ENCODE measurements at places on chromosomes 7 and 10. TPM values are rescaled to one million over a fixed set of nuclear protein-coding genes. Genes with fewer than 3 reads are reported as not detected.
A peak's percentile ranks its signal among the peaks of the same experiment; 100 is the strongest.

DNA sequence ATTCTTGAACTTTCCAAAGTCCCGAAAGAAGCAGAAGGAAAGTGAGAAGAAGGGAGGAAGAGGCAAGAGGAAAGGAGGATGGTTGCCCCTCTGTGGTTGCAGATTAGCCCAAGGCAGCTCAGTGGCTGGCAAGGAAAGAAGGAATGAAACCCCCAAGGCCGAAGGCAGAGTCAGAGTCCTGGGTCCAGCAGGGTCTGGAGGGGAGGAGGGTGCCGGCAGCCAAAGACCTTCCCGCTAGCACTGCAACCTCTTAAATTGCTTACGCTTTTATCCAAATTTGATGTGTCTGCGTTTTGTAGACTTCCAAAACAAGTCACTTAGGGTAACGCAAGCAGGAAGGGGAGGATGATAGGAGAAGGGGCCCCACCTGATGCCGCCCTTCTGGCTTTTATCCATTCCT lies 7.4 kb upstream of the PFKP start:
- H3K4me1 ChIP-seq: no peaks in the 10 kb centered on the region
- no peaks in the 10 kb centered on the region for H3K36me3 ChIP-seq
- no peak for DNase-seq
- no peaks in the 10 kb centered on the region for H3K27me3 ChIP-seq

GRCh38 chr7:39248041-39248691 lies 270.5 kb downstream of the POU6F2 start:
- H3K4me3 ChIP-seq: no peak overlapping the region
- H3K36me3 ChIP-seq: no peaks in the 10 kb centered on the region
- DNase-seq: no peak
- no peak overlapping the region for H3K27ac ChIP-seq

DNA sequence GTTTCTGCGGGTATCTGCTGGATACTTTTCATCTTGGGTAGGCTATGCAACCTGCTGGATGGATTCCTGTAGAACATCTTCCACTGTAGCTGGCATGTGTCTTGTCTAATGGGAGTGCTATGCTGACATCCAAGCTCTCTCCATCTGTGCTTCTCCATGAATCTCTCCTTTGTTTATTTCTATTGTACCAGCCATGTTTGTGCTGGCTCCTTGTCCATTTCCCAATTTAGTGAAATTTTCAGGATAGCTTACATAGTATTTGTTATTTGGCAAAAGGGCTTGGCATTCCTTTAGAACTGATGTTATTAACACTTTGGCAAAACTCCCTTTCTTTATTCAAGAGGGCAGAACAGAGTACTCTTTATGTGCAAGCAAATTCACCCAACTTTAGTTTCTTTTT lies 198.0 kb downstream of the CSTF2T start:
- DNase-seq: no peak
- H3K27me3 ChIP-seq: no peaks in the 10 kb centered on the region
- no peak overlapping the region for H3K4me3 ChIP-seq
- H3K4me1 ChIP-seq: no peaks in the 10 kb centered on the region
- no peak overlapping the region for H3K27ac ChIP-seq

PLPP4 gene
- 0.20 TPM for total RNA-seq

- no peaks in the 10 kb centered on the region for H3K27me3 ChIP-seq
- H3K36me3 ChIP-seq: no peaks in the 10 kb centered on the region
- H3K4me3 ChIP-seq: no peak overlapping the region
- no peak overlapping the region for H3K27ac ChIP-seq
- no peaks in the 10 kb centered on the region for H3K4me1 ChIP-seq
These were observed 20.4 kb upstream of the INSYN2A start for GRCh38 chr10:127216786-127217185.

- H3K27ac ChIP-seq: no peak overlapping the region
- peaks cover 36% of the 10 kb centered on the region for H3K36me3 ChIP-seq
- no peaks in the 10 kb centered on the region for H3K27me3 ChIP-seq
- peaks cover 12% of the 10 kb centered on the region for H3K4me1 ChIP-seq
These were observed 36.6 kb downstream of the AMZ1 start for GRCh38 chr7:2724453-2725177.

DNA sequence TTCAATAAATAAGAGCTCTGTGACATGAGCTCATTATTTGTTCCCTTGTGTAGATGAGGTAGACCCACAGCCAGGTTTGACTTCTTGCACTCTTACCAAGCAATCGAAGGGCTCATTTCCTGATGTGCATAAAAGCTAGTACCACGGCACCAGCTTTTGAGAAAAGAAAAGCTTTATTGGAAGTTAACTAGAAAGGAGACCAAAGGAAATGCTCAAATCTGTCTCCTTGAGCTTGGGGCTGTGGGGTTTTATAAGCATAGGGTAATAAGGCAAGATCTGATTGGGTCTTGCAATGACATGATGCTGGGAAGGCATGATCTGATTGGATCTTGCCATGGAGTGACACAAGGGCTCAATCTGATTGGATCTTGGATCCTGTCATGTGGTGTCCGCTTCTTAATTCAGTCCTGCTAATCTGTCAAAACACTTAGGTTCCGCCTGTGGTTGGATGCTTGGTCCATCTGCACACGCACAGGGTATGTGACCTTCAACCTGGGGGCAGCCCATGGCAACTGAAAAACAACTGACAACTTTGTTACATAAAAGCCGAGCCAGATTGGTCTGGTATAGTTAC lies 47.8 kb upstream of the FRMD4A start:
- H3K27ac ChIP-seq: no peak overlapping the region
- no peaks in the 10 kb centered on the region for H3K27me3 ChIP-seq
- H3K36me3 ChIP-seq: no peaks in the 10 kb centered on the region

DNA sequence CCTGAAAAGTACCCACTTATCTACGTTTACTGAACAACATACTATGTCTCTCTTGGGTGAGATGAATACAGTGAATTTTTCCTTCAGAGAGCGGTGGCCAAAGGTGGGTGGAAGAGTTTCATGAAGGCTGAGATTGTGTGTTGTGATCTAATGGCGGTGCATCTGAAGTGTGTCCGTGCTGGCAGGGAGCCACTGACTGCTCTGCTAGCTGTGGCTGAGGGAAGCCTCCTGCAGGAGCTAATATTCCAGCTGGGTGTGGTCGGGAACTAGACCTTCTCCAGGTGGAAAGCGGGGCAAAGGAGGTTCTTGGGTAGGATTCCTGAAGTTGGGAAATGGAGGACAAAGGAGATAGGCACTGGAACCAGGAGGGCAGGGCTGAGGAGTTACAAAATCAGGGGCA lies 69.2 kb upstream of the GRB10 start:
- no peak for DNase-seq
- H3K36me3 ChIP-seq: no peaks in the 10 kb centered on the region
- H3K27me3 ChIP-seq: no peaks in the 10 kb centered on the region
- H3K4me1 ChIP-seq: no peaks in the 10 kb centered on the region

PIK3AP1 gene
- 40.1 TPM for total RNA-seq

GRCh38 chr7:37421861-37422500 lies 26.7 kb downstream of the ELMO1 start:
- no peak for DNase-seq
- no peaks in the 10 kb centered on the region for H3K27me3 ChIP-seq
- H3K4me1 ChIP-seq: peaks cover 25% of the 10 kb centered on the region
- no peaks in the 10 kb centered on the region for H3K36me3 ChIP-seq
- no peak overlapping the region for H3K4me3 ChIP-seq

GRCh38 chr10:72069751-72070526 lies 18.4 kb downstream of the SPOCK2 start:
- DNase-seq: no peak
- no peak overlapping the region for H3K27ac ChIP-seq
- H3K4me1 ChIP-seq: no peaks in the 10 kb centered on the region
- H3K36me3 ChIP-seq: peaks cover 6% of the 10 kb centered on the region

- DNase-seq: no peak
- peak within 1 kb of the TSS; percentile 85 for H3K27ac ChIP-seq
- H3K36me3 ChIP-seq: no peaks in the 10 kb centered on the region
These were observed at the start of gene GIMAP2 for GRCh38 chr7:150685219-150686029. GIMAP2 (plus strand) TSS chr7:150685706; CDS start chr7:150687060, 1,354 bp downstream.

DNA sequence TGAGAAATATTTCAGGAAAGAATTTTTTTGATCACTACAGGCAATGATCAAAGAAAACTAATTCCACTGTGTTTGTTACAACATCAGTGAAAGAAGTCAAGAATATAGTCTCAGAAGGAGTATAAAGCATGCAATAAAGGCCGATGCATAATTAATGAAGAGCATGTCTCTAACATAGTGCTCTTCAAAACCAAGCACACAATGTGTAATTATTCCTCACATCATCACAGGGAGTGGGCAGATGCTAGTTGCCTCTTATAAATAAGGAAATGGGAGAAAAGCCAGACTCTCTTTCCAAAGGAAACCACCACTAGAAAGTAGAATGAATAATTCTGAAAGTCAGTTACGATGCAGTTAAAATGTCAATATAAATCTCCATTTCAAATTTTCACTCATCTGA lies 220.1 kb downstream of the TEX36 start:
- no peak overlapping the region for H3K27ac ChIP-seq
- no peaks in the 10 kb centered on the region for H3K36me3 ChIP-seq
- no peaks in the 10 kb centered on the region for H3K27me3 ChIP-seq
- H3K4me1 ChIP-seq: no peaks in the 10 kb centered on the region

DNA sequence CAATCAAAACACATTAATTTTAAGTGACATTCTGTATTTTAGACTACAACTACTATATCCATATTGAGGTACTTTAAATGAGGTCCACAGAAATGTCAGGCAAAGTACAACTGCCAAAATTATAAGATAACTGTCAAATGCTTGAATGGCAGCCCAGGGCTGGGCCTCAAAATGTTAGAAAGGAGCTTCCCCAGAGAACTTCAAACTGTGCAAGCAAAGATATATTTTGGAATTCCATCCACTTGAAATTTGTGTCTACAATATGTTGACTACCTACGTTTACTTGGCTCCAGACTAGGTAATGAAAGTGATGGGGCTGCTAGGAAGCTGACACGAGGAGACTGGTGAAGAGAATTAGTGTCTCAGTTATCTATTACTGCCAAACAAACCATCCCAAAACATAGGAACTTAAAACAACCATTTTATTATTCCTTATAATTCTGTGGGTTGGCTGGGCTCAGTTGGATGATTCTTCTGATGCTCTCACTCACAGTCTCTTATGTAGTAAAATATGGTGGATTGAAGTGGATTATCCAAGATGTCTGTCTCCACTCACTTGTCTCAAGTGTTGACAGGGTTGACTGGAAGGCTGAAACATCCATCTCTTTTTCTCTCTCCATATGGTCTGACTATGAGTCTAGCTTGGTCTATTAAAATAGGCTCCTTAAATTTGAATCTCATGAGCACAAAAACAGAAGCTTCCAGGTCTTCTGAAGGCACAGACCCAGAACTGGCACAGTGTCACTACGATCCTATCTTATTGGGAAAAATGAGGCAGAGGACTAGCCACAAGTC lies 74.2 kb downstream of the FZD1 start:
- DNase-seq: no peak
- H3K36me3 ChIP-seq: no peaks in the 10 kb centered on the region
- H3K4me3 ChIP-seq: no peak overlapping the region
- no peaks in the 10 kb centered on the region for H3K27me3 ChIP-seq
- H3K27ac ChIP-seq: no peak overlapping the region
- peaks cover 2% of the 10 kb centered on the region for H3K4me1 ChIP-seq

DNA sequence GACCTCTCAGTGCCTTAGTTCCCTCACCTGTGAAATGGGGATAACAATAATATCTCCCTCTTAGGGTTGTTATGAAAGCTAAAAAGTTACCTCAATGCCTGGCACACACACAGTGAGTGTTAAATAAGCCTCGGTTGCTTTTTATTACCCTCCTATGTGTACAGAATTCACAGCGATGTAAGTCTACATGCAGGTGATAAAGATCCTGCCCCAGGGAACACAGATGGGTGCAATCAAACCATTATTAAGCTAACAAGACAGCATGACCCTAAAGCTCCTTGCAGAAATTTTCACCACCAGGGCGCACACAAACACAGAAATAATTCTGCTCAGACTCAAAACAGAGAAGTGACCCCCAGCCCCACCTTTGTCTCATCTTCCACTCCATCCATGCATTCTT lies 261.9 kb downstream of the SNX10 start:
- H3K27me3 ChIP-seq: no peaks in the 10 kb centered on the region
- DNase-seq: no peak

STOX1 gene
- total RNA-seq: 1.6 TPM

DNA sequence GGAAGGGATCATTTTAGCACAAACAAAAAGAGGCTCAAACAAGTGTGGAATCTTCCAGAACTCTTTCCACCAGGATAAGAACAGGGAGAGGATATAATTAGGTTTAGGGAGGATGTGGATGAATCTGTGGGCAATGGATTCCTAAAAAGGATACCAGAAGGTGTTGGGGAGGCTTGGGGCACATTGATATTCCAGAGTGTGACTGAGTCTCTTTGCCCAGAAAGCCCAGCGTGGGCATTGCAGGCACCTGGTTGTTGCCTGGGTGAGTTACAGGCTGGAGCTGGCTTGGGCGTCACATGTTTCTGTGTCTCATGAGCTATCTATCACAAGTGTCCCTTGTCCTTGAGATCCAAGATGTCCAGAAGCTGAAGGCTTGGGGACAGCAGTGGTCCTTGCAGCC lies 3.3 kb downstream of the COL26A1 start:
- no peak overlapping the region for H3K4me3 ChIP-seq
- H3K27ac ChIP-seq: no peak overlapping the region
- H3K4me1 ChIP-seq: peaks cover 19% of the 10 kb centered on the region
- H3K36me3 ChIP-seq: no peaks in the 10 kb centered on the region
- no peaks in the 10 kb centered on the region for H3K27me3 ChIP-seq
- DNase-seq: no peak

DNA sequence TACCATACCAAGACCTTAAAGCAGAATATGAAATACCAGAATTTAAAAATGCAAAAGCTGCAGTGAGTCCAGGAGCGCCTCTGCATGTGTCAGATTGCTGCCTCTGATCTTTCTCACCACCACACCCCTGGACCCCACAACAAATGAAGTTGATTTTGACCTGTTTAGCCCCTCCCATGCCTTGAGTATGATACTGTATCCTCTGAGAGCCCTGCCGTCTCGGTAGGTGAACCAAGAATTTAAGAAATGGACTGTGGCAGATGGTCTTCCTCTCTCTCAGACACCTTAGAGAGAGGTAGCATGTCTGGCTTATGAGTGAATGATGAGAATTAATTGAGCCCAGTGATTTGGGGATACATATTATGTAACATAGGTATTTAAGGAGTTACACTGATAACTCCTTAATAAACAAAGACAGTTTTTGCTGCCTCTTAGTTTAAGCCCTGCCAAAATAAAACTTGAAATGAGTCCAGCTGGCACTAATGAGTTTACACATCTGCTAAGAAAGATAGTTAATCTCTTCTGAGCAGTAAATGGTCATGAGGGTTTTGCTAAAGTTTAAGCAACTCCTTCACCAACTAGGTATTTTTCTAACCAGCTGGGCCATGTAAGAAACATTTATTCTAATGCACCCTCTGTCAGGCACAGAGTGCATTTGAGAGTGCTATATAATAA lies 4.5 kb upstream of the TFPI2 start:
- no peak for DNase-seq
- H3K36me3 ChIP-seq: no peaks in the 10 kb centered on the region
- H3K4me1 ChIP-seq: peaks cover 8% of the 10 kb centered on the region
- no peak overlapping the region for H3K27ac ChIP-seq
- no peak overlapping the region for H3K4me3 ChIP-seq

GRCh38 chr7:16647435-16647960 lies 1.5 kb downstream of the BZW2 start:
- H3K4me1 ChIP-seq: peaks cover 38% of the 10 kb centered on the region
- no peaks in the 10 kb centered on the region for H3K27me3 ChIP-seq
- no peak overlapping the region for H3K27ac ChIP-seq
- DNase-seq: no peak
- H3K4me3 ChIP-seq: no peak overlapping the region
- no peaks in the 10 kb centered on the region for H3K36me3 ChIP-seq

All from upper lobe of left lung (tissue), 6 donors.